ENCODE measurements at places on chromosomes 6 and 20.

- DNase-seq: no peak
These were observed 43.2 kb upstream of the TBC1D7 start for GRCh38 chr6:13371421-13372072.

GRCh38 chr6:123715006-123715863 lies 78.5 kb upstream of the TRDN start:
- no peak for DNase-seq

- no peak for DNase-seq
These were observed 3.9 kb downstream of the RAB22A start for GRCh38 chr20:58313396-58313795.

- peak; percentile 24 for DNase-seq
These were observed 118.9 kb downstream of the QKI start for GRCh38 chr6:163533443-163533842.

GRCh38 chr20:63037669-63038268 lies 31.0 kb upstream of the BHLHE23 start:
- no peak for DNase-seq

DNA sequence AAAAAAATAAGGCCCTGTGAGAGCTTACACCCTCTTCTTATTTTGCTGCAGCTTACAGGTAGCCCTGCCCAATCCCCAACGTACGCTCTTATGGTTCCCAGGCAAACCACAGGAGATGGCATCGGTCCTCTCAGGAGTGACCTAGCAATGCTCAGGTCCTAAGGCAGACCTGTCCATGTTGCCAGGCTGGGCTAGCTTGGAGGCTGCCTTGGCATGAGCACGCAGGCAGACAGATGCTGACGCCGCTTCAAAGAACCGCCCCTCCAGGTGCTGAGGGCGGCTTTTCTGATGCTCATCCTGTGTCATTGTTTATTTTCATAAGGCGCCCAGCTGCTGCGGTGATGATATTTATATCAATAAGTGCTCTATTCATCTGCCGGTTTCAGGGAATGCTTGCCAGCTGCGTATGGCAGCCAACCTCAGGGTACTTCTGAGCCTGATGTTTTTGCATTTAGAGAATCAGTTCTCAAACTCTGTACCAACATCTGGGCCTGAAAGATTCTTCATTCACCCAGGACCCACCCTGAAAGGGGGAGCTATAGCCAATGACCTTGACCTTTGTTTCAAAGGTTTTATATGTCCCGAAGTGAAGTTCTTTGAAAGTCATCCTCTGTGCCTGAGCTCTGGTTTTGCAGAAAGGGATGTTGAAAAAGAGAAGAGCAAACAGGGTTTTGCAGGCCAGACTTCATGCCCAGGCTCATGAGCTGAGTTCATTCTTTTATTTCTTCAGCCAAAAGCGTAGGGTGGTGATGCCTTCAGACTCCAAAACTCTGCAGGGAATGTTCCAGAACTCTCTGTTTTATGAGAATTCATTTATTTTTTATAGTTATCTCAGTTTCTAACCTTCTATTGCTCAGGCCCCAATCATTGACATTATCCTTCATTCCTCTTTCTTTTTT lies 475.6 kb upstream of the CHD6 start:
- DNase-seq: no peak

DNA sequence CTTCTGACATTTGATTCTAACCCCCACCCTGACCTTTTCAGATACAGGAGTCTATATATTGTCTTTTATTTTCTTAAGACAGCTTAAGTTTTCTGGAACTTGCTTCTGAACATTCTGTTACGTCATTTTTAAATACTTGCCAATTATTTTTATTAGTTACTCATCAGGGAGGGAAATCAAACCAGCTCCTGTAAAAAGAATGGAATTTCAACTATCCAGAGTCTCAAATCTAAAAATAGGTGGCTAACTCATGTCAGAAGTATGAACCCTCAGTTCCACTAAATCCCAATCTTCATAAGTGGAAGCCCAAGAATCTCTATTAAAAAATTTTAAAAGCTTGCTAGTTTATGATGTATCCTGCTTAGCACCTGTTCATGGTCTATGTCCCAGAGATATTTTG lies 900.0 kb downstream of the KIF16B start:
- DNase-seq: no peak
